ENCODE measurements at places on chromosomes 2 and 18. TPM values are rescaled to one million over a fixed set of nuclear protein-coding genes. Genes with fewer than 3 reads are reported as not detected.
A peak's percentile ranks its signal among the peaks of the same experiment; 100 is the strongest.

Gene CDH2
- total RNA-seq: 64.1 TPM

Gene UGT1A10
- 0.41 TPM for total RNA-seq

Gene MCFD2
- total RNA-seq: 73.8 TPM

DNA sequence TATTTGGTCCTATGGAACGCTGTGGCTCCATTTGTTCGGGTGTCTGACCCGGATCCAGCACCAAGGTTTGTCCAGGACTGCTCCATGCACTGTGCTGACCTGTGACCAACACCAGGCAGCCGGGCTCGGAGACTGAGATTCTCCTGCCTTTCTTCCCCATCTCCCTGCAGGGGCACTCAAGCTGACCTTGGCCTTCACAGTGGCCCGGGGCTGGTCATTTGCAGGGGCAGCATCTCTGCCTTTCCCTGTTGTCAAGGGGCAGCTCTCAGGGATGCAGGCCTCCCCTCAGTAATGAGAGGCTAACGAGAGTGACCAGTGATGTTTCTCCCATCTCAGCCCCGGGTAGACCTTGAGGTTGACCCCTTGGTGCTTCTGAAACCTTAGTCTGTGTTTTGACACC, 27.5 kb downstream of the MOCOS start:
- no peak for DNase-seq

DNA sequence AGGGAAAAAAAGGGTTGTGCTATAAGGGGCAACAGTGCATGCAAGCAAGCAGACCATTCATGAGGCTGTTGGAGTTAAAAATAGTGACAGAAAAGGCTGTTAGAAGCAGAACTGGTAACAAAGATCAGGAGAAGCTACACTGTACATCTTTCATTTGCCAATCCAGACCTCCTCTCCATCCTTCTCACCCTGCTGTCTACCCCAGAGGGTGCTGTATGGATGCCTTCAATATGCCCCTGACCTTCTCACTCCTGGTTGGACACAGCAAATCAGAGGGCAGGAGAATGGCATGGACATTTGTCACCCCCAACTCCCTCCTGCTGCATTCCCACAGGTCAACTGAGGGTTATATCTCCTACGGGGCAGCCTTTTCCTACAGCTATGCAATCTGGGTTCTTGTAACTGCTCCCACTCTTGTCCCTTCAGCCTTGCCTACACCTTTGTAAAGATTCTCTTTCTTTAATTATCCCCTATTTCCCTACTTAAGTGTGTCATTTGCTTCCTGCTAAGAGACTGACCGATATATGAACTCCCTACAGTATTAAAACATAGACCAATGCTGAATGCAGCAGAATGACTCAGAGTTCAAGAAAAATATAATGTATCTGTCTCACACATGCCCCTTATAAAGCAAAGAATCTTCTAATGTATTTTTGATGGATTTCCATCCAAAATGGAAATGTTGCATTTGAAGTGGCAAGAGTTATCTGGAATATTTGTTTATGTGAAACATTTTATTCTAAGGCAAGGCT, 169.2 kb upstream of the NCKAP5 start:
- DNase-seq: no peak

GRCh38 chr18:74519320-74520095, 14.8 kb upstream of the CNDP1 start:
- DNase-seq: no peak

DNA sequence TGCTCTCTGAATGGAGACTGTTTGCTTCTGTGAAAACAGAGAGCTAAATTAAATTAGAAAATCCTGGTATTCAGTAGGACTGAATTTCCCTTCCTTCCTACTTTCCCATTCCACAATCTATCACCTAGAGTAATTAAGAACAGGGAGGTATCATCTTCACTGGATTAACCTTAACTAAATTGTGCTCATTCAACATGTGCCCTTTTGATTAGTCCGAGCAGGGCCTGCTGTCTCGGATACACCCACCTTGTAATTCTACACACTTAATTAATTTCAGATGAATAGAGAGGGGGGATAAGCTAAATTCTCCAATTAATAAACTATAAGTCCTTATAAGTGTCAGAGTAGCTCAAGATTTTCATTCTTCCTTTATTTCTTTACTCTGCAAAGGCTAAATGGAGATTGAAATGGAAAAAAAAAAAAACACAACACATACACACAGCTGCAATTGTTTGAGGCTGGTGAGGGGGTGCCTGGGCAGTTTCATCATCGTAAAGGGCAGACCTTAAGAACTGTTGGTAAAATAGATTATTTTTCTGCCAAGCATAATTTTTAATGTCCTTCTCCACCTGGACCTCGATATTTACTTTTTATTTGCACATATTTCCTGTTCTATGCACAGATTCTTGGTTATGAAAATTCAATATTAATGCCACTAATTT, 157.1 kb upstream of the SIX2 start:
- no peak for DNase-seq

GRCh38 chr2:10217489-10218435, 84.9 kb upstream of the HPCAL1 start:
- no peak for DNase-seq

DNA sequence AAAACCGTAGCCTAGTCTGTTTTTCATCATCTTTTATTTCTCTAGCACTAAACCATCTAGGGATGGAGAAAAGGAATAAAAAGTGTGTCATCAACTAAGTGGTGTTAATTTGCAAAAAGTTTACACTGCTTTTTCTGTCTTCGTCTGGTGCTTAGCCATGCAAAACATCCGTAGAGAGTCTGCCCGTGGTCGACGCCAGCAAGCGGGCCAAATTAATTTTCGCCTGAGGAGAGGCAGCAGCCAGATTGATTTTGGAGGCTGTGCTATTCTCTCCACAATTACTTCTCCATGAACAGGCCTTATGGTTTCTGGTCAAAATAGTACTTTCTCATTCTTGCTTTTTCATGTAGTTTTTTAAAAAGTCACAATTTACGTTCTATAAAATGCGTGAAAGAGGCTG, 46.3 kb downstream of the TNFRSF11A start:
- no peak for DNase-seq

GRCh38 chr18:11136241-11136640, 13.1 kb downstream of the PIEZO2 start:
- DNase-seq: no peak

DNA sequence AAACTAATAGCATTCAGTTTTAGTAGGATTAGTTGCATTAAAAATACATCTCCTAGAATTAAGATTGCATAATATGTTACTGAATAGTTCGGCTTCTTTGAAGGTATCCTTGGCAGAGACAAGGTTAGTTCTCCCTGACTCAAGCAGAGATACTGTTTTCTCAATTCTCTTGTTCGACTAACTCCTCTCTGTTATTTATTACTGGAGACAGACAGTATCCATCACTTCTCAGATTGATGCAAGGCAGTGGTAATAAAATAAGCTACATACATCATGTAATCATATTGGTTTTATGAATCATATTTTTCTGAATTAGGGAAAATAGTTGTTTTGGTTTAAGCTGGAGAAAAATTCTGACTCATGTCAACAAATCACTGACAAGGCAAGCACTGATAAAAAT, 134.8 kb downstream of the SLC8A1 start:
- DNase-seq: peak; percentile 58

- no peak for DNase-seq
Measured at GRCh38 chr18:26425148-26425531, 123.2 kb downstream of the KCTD1 start.

DNA sequence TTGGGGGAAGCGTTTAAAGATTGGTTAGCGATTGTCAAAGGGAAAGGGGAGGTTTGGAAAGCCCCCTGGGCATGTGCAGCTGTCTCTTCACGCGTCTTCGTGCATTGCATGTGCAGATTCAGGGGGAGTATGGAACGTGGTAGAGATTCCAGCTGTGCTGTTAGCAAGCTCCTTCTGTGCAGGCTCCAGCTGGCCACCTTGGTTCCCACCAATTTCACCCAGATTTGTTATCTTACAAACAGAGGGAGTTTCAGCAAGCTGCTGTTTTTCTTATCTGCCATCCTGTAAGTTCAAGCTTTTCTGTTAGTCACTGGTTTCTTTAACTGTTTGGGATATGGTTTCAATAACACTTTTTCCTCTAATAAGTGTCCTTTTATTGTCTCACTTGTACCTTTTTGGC, 30.4 kb downstream of the FARP2 start:
- DNase-seq: no peak

- no peak for DNase-seq
Measured at GRCh38 chr2:16153754-16154035, 213.3 kb downstream of the MYCN start.

DNA sequence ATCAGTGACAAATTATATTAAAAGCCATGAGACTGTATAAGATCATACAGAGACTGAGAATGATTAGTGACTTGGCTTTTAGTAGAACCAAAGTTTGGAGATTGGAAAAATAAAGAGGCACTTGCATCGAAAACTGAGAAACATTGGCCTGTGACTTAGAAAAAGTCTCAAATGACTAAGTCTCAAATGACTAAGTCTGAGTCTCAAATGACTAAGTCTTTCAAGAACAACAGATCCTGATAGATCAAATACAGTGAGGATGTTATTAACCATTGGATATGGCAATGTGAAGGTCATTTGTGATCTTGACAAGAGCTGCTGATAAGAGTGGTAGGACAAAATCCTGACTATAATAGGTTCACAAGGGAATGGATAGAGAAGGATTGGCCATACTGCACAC, 135.5 kb upstream of the FANCL start:
- no peak for DNase-seq

Data from fibroblast of the aortic adventitia (primary cell).